DMS 273 treated with DMSO at 0.1 percent for 48 hours (cell line): ENCODE measurements at places on chromosomes 4 and X.
A peak's percentile ranks its signal among the peaks of the same experiment; 100 is the strongest.

DNA sequence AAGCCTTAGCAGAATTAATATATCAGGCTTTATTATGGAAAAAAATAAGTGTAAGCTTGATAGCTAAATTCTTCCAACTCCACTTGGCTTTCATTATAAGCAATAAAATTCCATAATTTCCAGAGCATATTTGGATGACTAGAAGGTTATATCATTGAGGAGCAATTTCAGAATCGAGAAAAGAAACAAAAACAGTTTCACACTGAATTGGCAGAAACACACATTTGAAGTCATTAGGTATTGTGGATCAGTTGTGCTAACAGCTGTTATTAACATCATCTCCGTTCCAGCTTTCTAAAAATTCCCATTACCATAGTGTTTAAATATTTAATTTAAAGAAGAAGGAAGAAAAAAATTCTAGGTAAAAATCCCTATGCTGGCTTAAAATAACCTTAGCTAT lies 92.6 kb downstream of the ANTXR2 start:
- DNase-seq = no peak

DNA sequence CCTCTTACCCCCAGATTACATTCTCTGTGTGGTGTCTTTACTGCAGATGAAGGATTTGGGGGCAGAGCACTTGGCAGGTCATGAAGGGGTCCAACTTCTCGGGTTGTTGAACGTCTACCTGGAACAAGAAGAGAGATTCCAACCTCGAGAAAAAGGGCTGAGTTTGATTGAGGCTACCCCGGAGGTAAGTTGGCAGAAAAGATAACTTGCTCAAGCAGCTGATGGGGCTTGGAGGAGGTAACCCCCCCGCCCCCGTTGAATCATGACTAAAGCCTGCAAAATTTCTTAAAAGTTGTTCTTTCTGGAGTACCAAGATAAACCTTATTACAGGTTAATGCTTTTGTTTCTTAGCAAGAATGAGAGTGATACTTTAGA lies 1.5 kb downstream of the CCNG2 start:
- DNase-seq = no peak

- no peak for DNase-seq
These were observed 135.8 kb downstream of the PDS5A start for GRCh38 chr4:39841894-39842293.

- no peak for DNase-seq
These were observed 20.0 kb downstream of the DIAPH2 start for GRCh38 chrX:96704629-96705028.

DNA sequence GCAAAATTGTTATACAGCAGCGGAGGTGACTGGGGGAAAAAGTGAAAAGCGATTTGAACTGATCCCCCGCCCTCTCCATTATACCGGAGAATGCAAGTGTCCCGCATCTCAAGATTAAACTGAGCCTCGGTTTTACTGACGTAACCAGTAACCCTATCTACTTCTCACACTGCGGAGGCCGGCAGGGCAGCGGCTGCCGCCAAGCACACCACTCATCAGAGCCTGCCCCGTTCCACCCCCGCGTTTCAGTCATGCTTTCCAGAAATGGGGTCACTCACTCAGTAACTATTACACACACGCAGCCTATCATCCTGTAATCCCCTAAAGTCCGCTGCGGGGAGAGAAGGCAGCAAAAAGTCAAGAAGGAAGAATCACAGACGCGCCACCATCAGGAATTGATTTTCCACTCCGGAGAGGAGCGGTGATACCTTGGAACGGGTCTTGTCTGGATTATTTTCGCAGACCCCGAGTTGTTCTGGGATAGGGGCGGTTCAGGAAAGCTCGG lies 1.4 kb downstream of the RPS6KA3 start:
- DNase-seq = peak; percentile 21

GRCh38 chr4:675036-675882 lies 917 bp downstream of the MYL5 start:
- DNase-seq = no peak

DNA sequence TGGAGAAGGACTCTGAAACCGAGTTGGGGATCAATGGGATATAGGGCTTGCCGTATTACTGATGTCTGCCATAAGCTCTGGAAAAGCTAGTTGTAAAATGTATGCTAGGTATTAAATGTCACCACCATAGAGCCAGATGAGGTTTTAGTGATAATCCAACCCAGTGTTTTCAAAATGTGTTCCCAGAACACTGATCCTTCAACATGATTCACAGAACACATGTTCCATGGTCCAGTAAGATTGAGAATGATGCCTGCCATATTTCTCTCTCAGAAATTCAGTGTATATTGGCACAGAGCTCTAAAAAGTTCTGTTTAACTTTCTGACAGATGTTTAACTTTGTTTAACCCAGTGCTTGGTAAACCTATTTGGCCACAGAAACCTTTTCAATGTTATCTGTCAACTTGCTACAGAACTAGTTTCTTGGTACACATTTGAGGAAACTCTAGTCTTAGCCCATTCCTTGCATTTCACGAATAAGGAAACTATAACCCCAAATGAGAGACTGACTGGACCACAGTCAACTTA lies 160.2 kb downstream of the PALLD start:
- DNase-seq = no peak

DNA sequence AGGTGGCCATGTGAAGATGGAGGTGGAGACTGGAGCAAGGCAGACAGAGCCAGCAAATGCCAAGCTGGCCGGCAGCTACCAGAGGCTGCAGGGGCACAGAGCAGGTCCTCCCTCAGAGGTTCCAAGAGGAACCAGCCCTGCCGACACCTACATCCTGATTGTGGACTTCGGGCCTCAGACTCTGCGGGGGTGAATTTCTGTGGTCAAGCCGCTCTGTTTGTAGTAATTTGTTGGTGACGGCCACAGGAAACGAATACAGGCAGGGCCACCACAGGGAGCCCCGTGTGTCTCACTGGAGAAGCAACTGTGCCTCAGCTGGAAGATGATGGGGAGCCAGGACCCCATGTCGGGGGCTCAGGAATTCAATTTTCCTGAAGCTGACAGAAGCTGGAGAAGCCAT lies 28.3 kb downstream of the ZFYVE28 start:
- no peak for DNase-seq

GRCh38 chrX:74922922-74923543 lies 2.2 kb downstream of the NEXMIF start:
- peak; percentile 58 for DNase-seq

GRCh38 chr4:108937066-108937465 lies 174.2 kb upstream of the ETNPPL start:
- DNase-seq = no peak

- DNase-seq = peak; percentile 83
These were observed 81.9 kb upstream of the LRPAP1 start for GRCh38 chr4:3613967-3614730.

DNA sequence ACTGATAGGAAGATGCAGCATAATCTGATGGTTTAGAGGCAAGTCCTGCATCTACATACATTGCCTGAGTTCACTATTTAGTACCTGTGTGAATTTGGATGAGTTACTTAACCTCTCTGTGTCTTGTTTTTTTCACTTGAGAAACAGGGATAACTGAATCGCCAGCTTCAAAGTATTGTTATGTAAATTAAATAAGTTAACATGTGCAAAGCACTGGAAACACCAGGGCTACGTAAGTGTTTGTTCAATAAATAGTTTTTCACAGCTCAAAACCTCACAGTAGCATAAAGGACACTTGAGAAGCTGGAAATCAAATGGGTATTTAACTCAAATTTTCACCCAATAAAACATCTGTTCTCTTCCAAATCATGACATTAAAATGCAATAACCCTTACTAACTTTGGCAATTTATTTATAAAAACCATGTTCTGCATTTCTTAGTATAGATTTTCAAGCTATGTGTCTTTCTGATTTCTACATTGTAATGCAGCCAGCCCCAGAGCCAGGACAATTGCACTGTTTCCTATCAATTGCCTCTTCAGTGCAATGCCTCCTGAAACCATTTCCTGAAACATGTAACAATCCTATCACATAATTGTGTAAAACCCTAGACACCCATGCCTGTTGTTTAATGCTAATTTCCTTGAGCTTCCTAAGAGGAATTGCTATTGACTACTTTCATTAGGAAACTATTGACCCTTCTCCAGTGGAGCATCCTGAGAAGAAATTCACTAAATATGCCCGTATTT lies 177.1 kb downstream of the UNC5C start:
- no peak for DNase-seq

DNA sequence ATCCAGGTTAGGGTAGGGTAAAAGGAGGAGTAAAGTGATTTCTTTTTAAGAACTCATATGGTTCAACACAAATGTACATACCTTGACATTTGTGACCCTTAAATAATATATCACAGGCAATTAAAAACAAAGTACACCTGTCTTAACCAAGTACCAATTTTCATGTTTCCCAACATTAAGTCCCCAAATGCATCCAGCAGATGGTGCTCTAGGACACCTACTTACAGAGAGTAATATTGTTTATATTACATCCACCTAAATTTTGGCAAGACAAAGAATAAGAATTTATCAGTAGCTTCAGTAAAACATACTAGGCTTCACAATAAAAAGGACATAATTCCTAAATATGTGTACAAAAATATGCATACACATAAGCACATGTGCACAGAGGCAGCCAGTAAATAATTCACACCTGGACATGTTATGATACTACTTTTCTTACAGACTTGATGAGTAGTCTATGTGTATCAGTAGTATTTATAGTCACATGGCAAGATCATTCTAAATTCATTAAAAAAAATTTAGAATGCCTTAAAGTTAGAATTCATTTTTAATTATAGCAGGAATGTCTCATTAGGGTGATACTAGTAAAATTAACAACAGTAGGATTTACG lies 219.7 kb downstream of the DCLK2 start:
- no peak for DNase-seq

DNA sequence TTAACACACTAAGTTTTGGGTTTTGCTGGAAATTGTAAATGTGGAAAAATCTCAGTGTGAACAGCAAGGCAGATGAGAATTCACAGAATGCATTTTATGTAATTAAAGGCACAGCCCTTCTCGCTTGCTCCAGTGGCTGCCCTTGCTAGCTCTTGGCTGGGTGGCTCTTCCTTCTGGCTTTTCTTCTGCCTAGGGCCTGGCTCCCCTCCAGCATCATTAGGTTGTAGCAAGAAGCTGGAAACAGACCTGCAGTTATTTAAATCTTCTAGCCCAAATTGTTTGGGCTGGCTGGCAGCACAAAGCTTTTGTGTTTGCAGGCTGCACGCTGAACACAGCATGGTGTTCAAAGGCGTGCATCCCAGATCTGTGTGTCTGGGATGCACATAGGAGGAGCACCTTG lies 56.5 kb downstream of the LIMCH1 start:
- no peak for DNase-seq

DNA sequence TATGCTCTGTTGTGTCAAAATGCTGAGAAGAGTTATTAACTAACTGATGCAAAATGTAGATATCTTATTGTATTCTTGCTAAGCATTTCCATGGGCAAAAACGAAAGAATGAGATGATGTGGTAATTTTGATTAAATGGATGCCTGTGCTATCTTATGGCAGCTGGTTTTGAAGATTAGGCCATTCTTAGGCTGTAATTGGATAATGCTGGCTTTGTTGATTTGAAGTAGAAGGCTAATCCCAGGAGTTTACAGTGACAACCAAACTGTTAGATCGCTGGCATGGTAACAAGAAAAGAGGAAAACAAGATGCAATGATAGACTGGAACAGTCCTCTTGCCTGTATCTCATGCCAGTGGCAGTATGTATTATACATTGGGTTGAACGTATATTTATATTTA lies 74.1 kb upstream of the WDR44 start:
- peak; percentile 52 for DNase-seq

DNA sequence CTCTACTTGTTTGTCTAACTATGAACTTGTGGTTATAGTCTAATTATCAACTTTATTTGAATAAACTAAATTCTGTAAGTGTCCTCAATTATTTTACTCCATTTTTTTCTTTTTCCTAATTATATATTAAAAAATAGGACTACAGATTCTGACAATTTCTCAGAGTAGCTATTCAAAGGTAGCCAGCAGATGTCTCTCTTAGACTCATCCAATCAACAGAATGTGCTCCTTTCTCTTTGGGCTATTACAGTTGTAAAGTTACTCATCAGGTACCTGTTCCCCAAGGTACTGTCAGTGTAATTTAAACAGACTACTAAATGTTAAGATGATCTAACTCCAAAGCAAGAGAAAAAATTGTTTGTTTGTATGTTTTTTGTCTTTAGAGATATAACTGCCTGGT lies 248.6 kb downstream of the PCDH18 start:
- DNase-seq = no peak

- DNase-seq = no peak
These were observed 70.7 kb upstream of the RPS6KA6 start for GRCh38 chrX:84258708-84259107.

DNA sequence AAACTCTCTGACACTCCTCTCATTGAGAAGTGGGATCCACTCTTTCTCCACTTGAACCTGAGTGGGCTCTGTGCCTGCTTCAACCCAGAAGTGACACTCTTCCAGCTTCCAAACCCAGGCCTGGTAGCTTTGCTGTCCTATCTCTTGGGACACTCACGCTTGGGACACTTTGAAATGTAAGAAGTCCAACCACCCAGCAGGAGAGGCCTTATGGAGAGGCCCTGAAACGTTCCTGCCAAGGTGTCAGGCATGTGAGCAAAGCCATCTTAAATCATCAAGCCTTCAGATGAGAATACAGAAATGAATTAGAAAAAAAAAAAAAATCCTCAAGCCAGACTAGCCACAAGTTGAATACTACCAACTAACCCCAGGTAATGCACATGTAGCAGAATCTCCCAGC lies 30.2 kb downstream of the RBM47 start:
- DNase-seq = no peak

DNA sequence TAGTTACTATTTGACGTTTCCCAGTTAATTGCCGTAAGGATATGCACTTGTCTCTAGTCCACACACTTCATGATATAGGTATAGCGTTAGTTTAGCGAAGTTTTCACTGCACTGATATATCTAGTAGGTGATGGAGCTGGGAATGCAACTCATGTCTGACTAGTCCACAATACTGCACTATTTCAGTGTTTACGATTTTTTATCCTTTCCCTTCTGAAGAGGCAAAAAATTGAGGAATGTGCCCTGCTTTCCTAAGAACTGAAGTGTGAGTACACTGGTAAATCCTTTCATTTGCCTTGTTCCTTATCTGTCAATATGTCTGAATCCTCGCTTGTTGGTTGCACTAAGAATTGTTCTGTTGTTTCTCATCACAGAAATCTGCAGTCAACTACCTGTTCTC lies 1.0 kb downstream of the RPL36A start:
- DNase-seq = no peak

GRCh38 chr4:105894660-105895582 lies at the start of gene NPNT:
Gene NPNT (plus strand): TSS chr4:105895471. CDS start chr4:105895653, 182 bp downstream.
- DNase-seq = no peak
